Progenitor cell of endocrine pancreas (in vitro differentiated cells): ENCODE measurements at places on chromosomes 2 and 18. TPM values are rescaled to one million over a fixed set of nuclear protein-coding genes. Genes with fewer than 3 reads are reported as not detected.

GRCh38 chr2:240916571-240917008, 10.5 kb downstream of the CROCC2 start:
- DNase-seq = no peak

GRCh38 chr2:232876161-232876977, 6.3 kb downstream of the SNORC start:
- peak; percentile 44 for DNase-seq

DNA sequence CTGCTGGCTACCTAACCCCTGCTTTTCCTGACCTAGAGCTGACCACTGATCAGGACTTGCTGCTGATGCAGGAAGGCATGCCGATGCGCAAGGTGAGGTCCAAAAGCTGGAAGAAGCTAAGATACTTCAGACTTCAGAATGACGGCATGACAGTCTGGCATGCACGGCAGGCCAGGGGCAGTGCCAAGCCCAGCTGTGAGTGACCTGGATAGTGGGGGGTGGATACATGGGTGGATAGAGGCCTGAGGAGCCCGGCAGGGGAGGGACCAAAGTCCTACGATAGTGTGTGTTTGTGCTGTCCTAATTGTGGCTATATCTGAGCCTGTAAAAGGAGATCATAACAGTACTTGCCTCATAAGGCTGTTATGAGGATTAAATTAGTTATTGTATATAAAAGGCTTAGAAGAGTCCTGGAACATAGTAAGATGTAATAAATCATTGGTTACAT, 8.2 kb downstream of the PLCD4 start:
- no peak for DNase-seq

The RAB12 gene
- 15.4 and 18.6 TPM in 2 replicates for total RNA-seq

The EDAR gene
- total RNA-seq = 0.24 and 0.69 TPM in 2 replicates
